ENCODE measurements at places on chromosomes 7 and 10. TPM values are rescaled to one million over a fixed set of nuclear protein-coding genes. Genes with fewer than 3 reads are reported as not detected.

Gene NPC1L1
- total RNA-seq: not detected

Gene KCNIP2
- 12.5 TPM for total RNA-seq

Gene C10orf120
- total RNA-seq: not detected

Gene CDH23
- 75.4 TPM for total RNA-seq

Gene DMBT1
- total RNA-seq: 3.1 TPM

Gene RAMP3
- total RNA-seq: 18.1 TPM

Gene TMEM270
- not detected for total RNA-seq

Gene UNC5B
- 10.9 TPM for total RNA-seq

Measured in camera-type eye (tissue), 1 donor.